ENCODE measurements at places on chromosomes 5 and 9.

GRCh38 chr5:175479125-175479881 lies 943 bp downstream of the SFXN1 start:
- DNase-seq: no peak

DNA sequence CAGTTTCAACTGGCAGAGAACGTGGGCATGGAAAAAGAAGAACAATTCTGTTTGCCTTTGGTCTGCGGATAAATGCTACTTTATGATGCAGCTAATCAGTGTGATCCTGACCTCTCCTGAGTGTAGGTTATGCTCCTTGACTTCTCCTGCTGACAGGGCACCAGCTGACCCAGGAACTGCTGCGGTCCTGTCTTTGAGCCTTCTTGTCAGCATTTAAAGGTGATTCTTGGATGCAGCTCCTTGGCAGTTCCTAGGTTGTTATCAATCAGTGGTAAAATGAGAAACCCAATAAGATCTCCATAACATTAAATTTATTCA lies 150.3 kb upstream of the FGF10 start:
- DNase-seq: no peak

GRCh38 chr9:113220467-113221002 lies 542 bp downstream of the FKBP15 start:
- DNase-seq: no peak

GRCh38 chr5:164354139-164354751 lies 848.8 kb downstream of the MAT2B start:
- DNase-seq: no peak

- no peak for DNase-seq
These were observed 3.0 kb upstream of the SMC2 start for GRCh38 chr9:104091116-104091515.

- DNase-seq: peak; percentile 31
These were observed 21.4 kb downstream of the CEP72 start for GRCh38 chr5:633501-633955.

DNA sequence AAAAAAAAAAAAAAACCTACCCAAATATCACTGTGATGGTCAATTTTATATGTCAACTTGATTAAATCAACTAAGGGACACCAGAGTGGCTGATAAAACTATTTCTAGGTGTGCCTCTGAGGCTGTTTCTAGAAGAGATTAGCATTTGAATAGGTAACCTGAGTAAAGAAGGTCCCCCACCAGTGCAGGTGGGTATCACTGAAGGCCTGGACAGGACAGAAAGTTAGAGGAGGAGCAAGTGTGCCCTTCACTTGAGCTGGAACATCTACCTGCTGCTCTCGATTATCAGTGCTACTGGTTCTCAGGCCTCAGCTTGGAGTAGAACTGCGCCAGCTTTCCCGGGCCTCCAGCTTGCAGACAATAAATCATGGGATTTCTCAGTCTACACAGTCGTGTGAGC lies 88.7 kb downstream of the TLE1 start:
- DNase-seq: no peak
